ENCODE measurements at places on chromosomes 1 and 21. TPM values are rescaled to one million over a fixed set of nuclear protein-coding genes. Genes with fewer than 3 reads are reported as not detected.

DNA sequence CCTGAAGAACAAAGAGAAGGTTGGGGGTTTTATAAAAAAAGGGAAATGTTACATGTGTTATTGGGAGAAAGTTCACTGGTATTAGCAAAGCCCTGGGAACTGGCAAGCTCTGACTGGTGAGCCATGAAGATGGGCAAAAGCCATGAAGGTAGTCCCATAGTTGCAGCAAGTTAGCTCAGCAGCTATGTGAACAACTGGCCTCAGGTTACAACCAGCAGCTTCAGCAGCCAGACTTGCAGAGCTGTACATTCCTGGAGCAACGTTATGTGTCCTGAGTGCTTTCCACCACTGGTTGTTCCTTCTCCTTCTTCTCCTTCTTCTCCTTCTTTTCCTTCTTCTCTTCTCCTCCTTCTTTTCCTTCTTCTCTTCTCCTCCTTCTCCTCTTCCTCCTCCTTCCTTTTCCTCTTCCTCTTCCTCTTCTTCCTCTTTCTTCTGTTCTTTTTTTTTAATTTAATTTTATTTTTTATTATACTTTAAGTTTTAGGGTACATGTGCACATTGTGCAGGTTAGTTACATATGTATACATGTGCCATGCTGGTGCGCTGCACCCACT lies 56.1 kb upstream of the TLR5 start:
- DNase-seq = no peak

DNA sequence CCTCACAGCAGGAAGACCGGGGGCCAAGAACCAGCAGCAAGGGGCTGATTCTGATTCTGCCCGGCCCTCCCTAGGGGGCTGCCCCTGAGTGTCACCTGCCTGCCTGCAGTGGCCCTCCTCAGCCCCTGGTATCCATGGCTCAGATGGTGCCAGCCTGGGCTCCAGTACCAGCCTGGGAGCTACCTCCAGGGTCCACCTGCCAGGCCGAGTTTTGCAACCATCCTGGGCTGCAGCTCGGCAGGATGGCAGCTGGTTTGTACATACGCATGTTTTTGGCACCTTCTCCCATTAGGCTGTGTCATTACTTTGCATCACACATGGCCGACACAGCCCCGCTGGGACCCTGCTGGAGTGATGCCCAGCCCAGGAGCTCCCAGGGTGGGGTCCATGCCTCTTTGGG lies 93.3 kb upstream of the WNT4 start:
- DNase-seq = no peak

- peak; percentile 98 for DNase-seq
Measured at GRCh38 chr1:28235755-28236655, at the start of gene ATP5IF1. Gene ATP5IF1, plus strand, starts transcription at chr1:28236124. Its CDS starts 60 bp downstream, at chr1:28236184.

GRCh38 chr1:13950637-13951036 lies 250.6 kb downstream of the PRDM2 start:
- DNase-seq = no peak

DNA sequence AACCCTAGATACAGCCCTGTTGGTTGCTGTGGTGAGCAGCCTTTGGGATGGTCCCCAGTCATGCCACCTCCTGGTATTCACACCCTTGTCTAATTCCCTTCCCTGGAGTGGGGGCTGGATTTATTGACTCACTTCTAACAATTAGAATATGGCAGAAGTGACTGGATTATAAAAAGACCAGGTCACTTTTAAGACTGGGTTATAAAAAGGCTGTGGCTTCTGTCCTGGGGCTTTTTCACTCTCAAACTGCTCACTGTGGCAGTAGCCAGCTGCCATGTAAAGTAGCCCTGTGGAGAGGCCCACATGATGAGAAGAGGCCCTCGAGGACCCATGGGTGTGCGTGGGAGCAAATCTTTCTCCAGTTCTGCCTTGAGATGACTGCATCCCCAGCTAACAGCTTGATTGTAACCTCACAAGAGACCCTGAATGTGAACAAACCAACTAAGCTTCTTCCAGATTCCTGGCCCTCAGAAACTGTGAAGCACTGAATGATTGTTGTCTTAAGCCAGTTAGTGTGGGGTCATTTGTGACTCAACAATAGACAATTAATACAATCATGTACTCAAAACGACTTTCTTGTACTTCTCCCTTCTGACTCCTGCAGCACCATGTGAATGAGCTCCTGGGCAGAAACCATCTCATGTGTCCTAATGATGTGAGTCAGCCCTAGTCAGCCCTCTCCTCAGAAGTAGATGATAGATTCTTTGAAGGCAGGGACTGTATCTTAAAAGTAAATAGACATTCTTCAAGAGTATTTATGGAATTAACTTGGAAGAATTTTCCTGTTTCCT lies 234.9 kb downstream of the TNR start:
- DNase-seq = no peak

GRCh38 chr1:167438171-167439138 lies 79.9 kb downstream of the CD247 start:
- no peak for DNase-seq

GRCh38 chr1:8015036-8015808 lies 10.9 kb downstream of the ERRFI1 start:
- DNase-seq = no peak

DNA sequence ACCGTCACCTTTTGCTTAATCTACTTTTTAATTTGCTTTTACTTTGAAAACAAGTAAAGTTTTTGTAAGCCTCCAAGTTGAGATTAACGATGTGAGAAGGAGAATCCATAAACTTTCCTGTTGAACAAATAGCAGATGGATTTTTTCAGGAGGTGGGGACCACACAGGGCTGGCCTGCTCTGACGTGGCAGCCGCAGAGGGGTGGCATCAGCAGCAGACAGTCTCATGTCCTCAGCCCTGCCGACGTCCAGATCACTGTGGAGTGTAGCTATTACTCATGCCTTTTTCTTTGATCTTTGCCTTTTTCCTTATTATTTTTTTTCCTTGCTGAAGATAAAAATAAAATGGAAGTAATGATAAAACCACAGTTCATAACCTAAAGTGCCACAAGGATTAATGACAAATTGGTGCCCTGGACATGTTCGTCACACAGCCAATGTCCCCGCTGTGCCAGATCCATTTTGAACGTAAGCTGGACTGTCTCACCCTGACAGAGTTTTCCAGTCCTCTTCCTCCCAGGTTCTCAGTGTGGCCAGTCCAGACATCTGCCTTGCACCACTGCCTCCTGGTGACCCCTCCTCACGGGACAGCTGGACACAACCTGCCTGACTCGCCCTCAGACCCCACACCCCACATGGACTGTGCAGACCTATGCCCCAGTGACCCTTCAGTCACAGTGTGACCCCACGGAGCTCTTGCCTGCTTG lies 15.4 kb upstream of the ZBTB21 start:
- DNase-seq = no peak

- DNase-seq = no peak
Measured at GRCh38 chr1:211685823-211686222, 10.4 kb upstream of the NEK2 start.

- no peak for DNase-seq
Measured at GRCh38 chr1:19661721-19662228, 2.9 kb upstream of the HTR6 start.

DNA sequence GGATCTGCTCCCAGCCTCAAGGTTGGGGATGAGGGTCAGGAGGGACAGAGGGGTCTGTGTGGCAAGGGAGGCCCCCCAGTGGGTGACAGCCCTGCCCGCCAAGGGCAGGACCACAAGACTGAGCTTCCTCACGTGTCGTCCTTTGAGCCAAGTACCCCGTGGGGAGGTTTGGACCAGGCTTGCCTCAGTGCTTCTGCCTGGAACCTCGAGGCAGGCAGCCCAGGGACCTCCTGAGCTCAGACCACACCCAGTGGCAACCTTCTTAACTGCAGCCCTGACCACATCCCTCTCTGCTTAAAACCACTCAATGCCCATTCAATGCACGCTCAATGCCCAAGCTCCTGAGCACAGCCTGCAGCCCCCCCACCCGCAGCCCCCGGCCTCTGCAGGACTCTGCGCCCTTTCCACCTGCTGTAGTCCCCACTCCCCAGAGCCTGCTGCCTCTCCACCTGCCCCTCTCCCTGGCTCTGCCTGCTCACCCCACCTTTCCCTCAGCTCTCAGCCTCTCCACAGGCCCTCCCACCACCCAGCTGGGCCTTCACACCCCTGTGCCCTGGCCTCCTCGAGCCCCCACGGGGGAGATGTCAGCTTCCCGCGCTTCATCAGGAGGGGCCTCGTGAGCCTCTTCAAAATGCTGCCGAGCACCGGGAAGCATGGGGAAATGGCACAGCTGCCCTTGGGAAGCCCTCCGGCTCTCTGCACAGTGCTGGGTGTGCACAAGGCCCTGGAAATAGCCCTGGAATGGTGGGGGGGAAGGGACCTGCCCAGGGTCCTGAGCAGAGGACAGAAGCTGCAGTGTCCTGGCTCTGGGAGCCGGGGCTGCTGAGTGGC lies 129.3 kb upstream of the VAMP3 start:
- DNase-seq = no peak

GRCh38 chr1:206958144-206958543 lies 11.9 kb upstream of the PIGR start:
- DNase-seq = no peak

DNA sequence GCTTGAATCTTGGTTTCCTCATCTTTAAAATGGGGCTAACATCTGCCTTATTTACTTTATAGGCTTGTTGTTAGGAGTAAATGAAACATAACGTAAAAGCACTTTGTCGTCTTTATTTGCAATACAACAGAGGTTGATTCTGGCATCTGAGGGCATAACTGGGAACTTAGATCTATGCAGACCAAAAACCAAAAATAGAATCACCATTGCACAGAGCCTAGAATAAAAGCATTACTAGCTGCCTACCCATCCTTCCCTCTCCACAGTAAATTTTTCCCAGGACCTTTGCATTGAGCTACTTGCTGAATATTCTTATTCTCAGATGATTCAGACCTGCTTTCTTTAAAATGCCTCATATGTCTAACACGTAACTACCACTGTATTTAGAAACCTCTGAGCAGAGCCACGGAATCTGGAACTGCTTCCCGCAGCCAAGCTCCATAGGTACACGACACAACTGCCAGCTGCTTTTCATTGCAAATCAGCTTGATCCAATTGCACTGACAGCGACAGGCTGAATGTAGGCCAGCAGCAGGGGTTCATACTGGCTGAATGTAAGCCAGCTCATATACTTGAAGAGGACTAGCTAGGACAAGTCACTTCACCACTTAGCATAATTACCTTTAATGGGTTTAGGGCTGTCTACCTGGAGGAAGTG lies 33.2 kb upstream of the SERBP1 start:
- DNase-seq = no peak

GRCh38 chr1:41766546-41766945 lies 152.2 kb downstream of the HIVEP3 start:
- no peak for DNase-seq

DNA sequence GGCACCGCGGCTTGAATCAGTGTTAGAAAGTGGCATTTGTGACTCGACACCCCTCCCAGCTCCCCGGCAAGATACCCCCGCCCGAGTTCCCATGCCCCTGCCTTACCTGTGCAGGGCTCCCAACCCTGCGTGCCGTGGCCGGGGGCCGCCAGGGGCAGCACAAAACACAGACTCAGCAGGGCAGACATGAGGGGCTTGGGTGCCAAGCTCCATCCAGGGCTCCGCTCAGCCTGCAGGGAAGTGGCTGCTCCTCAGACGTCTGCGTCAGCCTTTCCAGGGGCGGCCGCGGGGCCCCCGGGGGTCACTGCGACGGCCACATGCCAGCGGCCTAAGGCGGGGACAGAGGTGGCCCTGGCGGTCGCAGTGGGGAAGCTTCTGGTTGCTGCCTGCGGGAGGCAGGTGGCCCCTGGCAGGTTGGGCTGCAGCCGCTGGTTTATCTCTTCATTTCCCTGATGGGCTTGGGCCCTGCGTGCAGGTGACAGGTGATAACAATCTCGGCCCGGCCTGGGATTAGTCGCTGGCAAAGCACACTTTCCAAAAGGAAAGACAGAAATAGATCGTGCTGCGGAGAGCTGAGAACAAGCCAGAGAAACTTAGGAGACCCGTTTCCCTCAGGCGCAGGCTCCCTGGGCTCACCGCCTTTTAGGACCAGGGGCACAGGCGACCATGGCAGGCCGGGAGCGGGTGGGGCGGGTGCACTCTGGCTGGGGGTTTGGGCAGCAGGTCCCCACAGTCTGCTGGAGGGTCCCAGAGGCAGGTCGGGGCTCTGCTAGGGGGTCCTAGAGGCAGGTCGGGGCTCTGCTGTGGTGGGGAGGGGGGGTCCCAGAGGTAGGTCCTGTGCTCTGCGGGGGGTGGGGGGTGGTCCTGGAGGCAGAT lies at the start of gene TSPEAR:
Gene TSPEAR (minus strand): TSS at position 246 of the 876 bp plus-strand sequence. CDS start 58 bp downstream, at position 188.
- no peak for DNase-seq

DNA sequence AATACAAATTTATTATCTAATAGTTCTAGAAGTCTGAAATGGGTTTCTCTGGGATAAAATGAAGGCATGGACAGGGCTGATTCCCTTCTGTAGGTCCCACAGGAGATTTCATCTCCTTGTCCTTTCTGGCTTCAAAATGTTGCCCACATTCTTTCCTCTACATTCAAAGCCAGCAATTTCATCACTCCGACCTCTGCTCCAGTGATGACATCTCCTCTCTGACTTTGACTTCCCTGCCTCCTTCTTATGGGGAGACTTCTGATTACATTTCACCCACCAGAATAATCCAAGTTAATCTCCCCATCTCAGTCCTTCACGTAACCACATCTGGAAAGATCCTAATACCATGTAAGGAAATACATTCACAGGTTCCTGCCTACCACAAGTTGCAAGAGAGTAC lies 358.0 kb upstream of the C1orf87 start:
- no peak for DNase-seq

DNA sequence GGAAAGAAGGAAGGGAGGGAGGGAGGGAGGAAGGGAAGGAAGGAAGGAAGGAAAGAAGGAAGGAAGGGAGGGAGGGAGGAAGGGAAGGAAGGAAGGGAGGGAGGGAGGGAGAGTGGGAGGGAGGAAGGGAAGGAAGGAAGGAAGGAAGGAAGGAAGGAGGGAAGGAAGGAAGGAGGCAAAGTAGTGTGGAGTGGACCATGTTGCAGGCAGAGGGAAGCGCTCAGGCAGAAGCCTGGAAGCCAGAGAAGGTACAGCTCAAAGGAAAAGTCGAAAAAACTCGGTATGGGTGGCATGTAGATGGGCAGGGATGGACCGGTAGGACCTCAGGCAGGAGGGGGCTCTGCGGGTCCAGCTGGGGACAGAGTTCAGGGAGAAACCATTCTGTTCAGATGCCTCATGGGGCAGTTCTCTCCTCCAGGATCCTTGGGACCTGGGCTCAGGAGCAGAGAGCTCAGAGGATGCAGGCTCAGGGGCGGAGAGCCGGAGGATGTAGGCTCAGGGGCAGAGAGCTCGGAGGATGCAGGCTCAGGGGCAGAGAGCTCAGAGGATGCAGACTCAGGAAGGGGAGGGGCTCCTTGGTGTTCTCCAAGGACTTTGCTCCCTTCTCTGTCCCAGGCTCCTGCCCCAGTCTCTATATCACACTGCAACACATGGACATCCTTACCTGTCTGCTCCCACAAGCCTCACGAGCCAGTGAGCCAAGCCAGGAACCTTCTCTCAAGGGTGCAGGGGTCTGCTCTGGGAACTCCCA lies 13.6 kb upstream of the PADI3 start:
- DNase-seq = no peak

OR2L3 gene
- total RNA-seq = not detected

LCE1E gene
- total RNA-seq = not detected

C1orf185 gene
- not detected for total RNA-seq

ARV1 gene
- 19.9 TPM for total RNA-seq
